Thymus (tissue), 14 donors: ENCODE measurements at places on chromosomes 12 and 14. TPM values are rescaled to one million over a fixed set of nuclear protein-coding genes. Genes with fewer than 3 reads are reported as not detected.

DNA sequence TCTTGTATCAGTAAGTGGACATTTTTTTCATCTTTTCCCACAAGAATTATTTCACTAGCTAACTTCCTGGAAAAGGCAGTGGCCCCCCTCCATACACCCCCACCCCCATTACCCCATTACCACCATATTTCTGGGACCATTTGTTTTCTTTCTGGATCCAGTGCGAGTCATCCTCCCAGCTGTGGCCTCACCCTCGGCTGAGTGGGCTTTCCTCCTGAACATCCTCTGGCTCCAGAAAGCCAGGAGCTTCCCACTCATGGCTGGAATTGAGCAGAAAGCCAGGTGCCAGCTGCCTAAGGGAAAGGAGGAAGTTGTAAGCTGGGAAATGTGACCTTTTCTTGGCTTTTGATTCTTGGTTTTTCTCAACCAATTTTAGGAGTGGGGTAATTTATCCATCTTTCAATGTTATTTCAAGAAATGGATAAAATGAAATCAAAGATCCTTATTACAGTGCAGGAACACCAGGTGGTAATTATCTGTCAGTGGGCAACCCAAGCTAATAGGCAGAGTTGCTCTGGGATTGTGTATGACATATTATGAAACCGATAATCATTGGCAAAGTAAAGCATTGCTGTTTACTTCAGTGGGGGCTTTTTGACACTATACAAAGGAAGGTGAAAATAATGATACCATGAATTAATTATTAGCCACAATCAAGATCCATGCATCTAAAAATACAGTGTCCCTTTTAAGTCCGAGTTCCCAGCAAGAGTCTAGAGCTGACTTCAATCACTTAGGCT is 124.6 kb downstream of the KICS2 start:
- H3K4me1 ChIP-seq, result no peaks in the 10 kb centered on the region
- no peaks in the 10 kb centered on the region for H3K27me3 ChIP-seq
- no peak overlapping the region for H3K4me3 ChIP-seq

DNA sequence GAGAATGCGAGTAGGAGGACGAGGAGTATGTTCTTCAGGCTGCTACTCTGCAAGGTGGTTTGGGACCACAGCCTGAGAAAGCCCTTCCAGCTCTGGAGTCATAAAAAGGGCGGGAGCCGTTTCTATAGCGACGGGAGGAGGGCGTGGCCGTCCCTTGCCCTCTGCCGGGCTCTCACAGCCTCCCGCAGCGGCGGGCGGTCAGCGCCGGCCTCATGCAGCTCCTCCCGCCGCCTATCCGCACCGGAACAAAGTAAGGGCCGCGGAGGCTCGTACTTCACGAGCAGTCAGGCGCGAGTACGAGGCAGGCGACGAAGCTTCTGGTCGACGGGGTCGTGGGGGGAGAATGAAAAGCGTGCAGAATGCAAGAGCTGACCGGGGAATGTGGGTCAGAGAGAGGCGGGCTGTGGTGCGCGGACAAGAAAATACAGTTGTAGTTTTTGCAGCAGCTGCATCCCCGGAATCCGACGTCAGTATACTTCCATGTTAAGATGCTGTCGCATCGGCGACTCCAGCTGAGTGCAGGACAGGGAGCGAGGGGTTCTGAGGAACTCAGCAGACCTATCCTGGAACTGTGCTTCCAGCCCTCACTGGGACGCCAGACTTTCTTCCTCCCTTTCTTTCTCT is at the start of gene DYRK4:
Gene DYRK4, plus strand, starts transcription at position 175 of the 624 bp plus-strand sequence. Its CDS starts 38 bp downstream, at position 213.
- no peak for DNase-seq
- H3K27ac ChIP-seq, result no peak within 1 kb of the TSS
- no peak within 1 kb of the TSS for H3K4me3 ChIP-seq

- H3K4me1 ChIP-seq, result no peaks in the 10 kb centered on the region
- H3K27ac ChIP-seq, result no peak overlapping the region
- no peaks in the 10 kb centered on the region for H3K36me3 ChIP-seq
Observed at GRCh38 chr14:85214471-85214870, 315.5 kb upstream of the FLRT2 start.

DNA sequence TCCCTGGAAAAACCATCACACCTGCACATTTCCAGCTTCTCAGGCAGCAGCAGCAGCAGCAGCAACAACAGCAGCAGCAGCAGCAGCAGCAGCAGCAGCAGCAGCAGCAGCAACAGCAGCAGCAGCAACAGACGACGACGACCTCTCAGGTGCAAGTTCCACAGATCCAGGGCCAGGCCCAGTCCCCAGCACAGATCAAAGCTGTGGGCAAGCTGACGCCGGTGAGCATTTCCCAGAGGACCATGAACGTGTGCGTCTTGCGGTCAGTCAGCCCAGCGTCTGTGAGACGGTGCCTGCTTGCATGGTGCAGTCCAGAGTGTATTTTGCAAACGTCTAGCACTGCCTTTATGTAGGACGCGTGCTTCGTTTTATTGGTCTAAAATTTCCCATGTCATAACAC is 81.6 kb downstream of the DDX51 start:
- H3K4me1 ChIP-seq, result peaks cover 9% of the 10 kb centered on the region
- H3K36me3 ChIP-seq, result peaks cover 59% of the 10 kb centered on the region
- H3K27ac ChIP-seq, result no peak overlapping the region
- H3K27me3 ChIP-seq, result no peaks in the 10 kb centered on the region
- H3K4me3 ChIP-seq, result no peak overlapping the region

The ADCY4 gene
- total RNA-seq, result 1.9 TPM

DNA sequence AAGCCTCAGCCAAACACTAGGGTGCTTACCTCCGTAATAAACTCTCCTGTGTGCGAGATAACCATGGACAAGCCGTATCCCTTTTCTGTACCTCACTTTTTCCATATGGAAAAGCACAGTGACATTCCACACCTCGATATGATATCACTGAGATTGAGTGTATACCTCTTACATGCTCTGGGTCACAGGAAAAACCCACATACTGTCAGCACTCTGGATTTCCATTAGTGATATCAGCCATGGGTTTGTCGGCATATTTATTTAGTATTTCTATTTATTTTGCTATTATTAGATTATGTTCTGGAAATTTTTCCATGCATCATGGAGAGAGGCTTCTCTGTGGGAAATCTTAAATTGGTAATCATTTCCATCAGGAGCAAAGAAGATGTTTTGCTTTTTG is 28.0 kb upstream of the DAAM1 start:
- H3K27me3 ChIP-seq, result no peaks in the 10 kb centered on the region
- H3K27ac ChIP-seq, result no peak overlapping the region
- H3K4me3 ChIP-seq, result no peak overlapping the region
- DNase-seq, result no peak
- no peaks in the 10 kb centered on the region for H3K4me1 ChIP-seq

- no peaks in the 10 kb centered on the region for H3K36me3 ChIP-seq
- no peaks in the 10 kb centered on the region for H3K4me1 ChIP-seq
- peaks cover 76% of the 10 kb centered on the region for H3K27me3 ChIP-seq
- no peak overlapping the region for H3K4me3 ChIP-seq
- DNase-seq, result no peak
Observed at GRCh38 chr14:37598747-37599506, 3.5 kb downstream of the TTC6 start.

The FAM186B gene
- 0.09 TPM for total RNA-seq

- H3K4me1 ChIP-seq, result no peaks in the 10 kb centered on the region
Observed at GRCh38 chr12:94617101-94617500, 33.3 kb downstream of the TMCC3 start.
